ENCODE measurements at places on chromosomes 5 and 9.

- no peak for DNase-seq
Measured at GRCh38 chr9:32525709-32526030, 326 bp downstream of the RIGI start.

GRCh38 chr5:146079695-146080373 lies 25.5 kb downstream of the PLAC8L1 start:
- DNase-seq, result no peak

DNA sequence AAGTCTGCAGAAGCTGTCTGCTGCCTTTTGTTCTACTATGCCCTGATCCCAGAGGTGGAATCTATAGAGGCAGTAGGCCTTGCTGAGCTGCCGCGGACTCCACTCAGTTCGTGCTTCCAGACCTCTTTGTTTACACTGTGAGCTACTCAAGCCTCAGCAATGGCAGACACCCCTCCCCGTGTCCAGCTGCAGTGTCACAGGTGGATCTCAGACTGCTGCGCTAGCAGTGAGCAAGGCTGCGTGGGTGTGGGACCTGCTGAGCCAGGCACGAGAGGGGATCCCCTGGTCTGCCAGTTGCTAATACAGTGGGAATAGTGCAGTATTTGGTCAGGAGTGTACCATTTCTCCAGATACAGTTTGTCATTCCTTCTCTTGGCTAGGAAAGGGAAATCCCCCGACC lies 99.6 kb downstream of the SLCO4C1 start:
- no peak for DNase-seq

DNA sequence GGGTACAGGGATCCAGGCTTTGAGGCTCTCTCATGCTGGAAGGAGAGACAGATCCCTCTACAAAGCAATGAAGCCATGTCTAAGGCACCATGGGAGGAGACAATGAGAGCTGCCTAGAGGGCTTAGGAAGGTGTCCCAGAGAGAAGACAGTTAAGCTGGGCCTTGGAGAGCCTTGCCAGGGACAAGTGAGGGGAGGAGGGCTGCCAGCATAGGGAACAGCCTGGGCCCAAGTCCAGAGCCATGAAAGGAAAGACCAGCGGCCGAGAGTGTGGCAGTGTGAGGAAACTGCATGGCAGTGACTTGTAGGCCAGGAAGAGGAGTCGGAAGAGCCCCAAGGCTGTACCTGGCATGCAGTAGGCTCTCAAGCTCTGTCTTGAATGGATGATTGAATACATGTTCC lies 88.5 kb downstream of the PSD2 start:
- DNase-seq, result peak; percentile 7

- no peak for DNase-seq
Measured at GRCh38 chr9:111076042-111076441, 37.8 kb upstream of the LPAR1 start.

- DNase-seq, result no peak
Measured at GRCh38 chr5:111075520-111075919, 4.0 kb downstream of the TSLP start.

DNA sequence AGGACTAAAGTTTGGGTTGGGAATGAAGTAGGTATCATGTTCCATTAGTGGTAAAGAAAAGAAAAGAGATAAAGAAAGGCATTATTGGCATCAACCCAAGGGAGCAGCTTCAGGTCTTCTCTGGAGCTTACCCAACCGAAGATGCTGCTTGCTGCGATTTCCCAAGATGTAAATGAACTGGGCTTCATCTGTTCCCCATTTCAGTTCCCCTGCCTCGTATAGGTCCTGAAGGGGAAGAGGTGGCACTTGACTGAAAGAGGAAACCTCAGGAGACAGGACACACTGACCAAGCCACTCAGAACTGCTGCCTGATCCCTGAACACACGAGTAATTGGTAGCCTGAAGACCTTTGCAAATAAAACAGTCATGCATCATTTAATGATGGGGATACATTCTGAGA lies 24.6 kb downstream of the ANXA6 start:
- no peak for DNase-seq

DNA sequence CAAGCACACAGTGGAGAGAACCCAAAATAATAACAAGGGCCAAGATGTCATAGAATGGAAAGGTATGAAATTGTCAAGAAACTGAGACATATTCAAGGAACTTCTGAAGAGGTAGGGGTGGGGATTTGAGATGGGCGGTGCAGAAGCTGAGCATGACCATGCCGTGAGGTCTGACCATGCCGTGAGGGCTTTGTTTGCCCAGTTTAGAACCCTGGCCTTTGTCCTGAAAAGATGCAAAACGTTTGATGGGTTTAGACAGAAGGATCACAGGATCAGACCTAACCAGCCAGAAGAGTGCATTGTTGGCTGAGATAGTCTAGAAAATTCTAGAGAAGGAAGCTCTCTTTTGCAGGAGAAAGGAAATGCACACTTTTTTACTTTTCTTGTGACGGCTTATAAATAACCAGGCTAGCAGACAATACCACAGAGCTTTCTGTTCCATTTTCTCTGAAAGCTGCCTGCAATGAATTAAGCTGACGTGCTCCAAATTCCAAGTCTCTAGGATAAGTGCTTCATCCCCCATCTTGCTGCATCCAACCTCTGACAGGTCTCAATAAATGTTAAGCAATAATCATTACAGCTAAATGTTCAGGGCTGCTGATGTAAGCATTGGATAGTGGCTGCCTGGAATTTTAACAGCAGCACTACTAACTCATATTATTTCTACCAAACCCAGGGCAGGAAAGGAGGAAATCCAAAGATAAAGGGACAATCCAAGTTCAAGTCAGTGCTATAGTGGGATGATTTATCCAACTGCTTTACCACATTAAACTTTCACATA lies 110.9 kb upstream of the IL6ST start:
- DNase-seq, result no peak

DNA sequence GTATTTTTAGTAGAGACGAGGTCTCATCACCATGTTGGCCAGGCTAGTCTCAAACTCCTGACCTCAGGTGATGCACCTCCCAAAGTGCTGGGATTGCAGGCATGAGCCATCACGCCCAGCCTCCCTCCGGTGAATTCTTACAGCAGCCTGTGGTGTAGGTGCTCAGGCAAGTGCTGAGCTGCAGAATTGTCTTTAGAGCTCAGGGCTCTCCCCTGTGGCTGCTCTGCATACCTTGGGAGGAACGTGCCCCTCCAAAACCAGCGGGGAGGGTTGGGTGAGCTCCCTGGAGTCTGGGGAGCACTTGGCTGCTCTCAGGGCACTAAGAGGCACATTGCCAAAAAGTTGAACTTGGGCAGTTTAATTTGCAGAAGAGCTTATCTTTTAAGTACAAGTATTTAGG lies 29.4 kb downstream of the SECISBP2 start:
- DNase-seq, result no peak

DNA sequence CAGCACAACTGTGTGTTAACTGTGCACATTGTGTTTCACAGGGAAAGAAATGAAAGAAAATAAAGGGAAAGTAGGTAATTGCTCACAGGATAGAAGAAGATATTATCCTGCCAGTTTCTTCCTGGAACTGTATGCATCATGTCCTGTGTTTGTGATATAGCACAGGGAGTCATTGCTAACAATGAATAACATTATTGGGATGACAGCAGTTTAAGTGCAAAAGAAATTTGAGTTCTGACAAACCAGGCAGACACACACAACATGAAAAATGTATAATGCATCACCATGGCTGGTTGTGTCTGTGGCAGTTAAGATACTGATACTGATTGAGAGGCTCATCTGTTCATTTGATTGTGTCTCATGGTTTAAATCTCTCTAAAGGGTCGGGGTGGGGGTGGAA lies 145.4 kb downstream of the SPATA31D1 start:
- DNase-seq, result no peak

DNA sequence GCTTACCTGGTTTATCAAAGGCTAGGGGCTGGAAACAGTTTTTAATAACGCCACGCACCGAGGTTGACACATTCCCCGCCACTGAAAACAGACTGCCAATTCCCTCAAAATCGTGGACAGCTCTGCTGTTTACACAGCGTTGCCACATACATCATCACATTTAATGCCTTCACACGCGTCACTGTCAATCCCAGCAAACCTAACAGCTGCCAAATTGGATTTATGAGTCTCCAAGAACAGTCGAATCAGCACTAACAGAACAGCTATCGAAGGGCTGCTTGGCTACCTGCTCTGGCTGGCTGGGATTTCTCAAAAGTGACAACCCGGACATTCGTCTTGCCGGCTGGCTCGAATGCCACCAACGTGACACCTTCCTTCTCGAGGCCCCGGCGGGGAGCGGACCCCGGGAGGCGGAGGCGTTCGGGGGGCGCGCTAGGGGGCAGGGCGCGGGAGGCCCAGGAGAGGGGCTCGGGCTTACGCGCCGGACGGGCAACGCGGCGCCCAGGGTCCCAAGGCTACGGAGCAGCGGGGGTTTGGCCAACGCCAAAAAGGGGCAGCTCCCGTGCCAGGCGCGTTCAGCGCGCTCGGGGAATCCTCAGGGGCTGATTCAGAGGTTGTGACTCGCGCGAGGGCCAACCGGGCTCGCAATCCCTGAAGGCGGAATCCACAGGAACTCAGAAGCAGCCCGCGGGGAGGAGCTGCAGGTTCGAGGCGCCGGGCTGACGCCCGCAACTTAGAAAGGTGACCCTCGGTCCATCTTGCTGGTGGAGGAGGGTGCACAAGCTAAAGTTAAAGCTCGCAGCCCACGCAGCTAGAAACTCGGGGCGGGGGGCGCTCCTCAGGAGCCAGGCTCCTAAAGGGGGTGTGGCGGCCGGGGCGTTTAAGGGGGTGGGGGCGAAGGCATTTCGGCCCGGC lies 1.2 kb downstream of the CDC14B start:
- peak; percentile 19 for DNase-seq

GRCh38 chr5:21452449-21452848 lies 1400.7 kb downstream of the CDH12 start:
- no peak for DNase-seq

DNA sequence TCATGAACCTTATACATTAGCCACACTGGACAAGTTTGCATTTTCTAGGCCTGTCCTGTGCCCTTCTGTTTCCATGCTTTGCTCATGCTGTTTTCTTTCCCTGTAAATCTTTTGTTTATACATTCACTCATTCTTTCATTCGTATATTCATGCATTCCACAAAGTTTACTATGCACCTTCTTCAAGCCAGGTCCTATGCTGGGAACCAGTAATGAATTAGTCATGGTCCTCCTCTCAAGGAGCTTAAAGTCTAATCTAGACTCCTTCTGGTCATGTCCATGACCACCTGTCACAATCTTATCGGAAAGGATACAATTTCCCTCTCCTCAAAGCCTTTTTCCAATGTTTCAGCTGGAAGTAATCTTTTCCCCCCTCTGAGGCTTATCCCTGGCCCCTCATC lies 9.1 kb upstream of the XPA start:
- DNase-seq, result no peak

GRCh38 chr5:123182072-123182471 lies 93.0 kb downstream of the PRDM6 start:
- no peak for DNase-seq

- DNase-seq, result no peak
Measured at GRCh38 chr9:82991671-82992070, 71.3 kb downstream of the RASEF start.

GRCh38 chr5:97529354-97529985 lies 346.4 kb upstream of the RIOK2 start:
- DNase-seq, result no peak

GRCh38 chr5:54829676-54830535 lies 155.5 kb downstream of the ESM1 start:
- no peak for DNase-seq

DNA sequence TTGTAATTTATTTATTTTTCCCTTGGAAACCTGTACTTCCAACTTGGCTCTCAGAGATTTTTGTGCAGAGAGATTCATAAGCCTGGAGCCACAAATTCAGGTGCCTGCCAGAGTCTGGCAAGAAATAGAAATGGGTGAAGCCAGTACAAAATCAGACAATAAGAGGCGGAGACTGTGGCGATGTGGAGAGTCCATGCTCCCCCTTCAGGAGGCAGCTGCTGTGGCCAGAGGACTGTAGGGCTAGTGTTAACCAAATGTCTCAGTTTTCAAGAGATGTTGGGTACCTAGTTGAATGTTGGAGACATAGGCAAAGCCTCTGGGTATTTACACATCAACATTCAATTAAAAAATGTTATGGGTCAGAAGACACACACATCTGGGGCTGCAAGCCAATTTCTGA lies 208.6 kb downstream of the PSAT1 start:
- DNase-seq, result no peak

- no peak for DNase-seq
Measured at GRCh38 chr5:31049936-31050704, 143.4 kb upstream of the CDH6 start.

DNA sequence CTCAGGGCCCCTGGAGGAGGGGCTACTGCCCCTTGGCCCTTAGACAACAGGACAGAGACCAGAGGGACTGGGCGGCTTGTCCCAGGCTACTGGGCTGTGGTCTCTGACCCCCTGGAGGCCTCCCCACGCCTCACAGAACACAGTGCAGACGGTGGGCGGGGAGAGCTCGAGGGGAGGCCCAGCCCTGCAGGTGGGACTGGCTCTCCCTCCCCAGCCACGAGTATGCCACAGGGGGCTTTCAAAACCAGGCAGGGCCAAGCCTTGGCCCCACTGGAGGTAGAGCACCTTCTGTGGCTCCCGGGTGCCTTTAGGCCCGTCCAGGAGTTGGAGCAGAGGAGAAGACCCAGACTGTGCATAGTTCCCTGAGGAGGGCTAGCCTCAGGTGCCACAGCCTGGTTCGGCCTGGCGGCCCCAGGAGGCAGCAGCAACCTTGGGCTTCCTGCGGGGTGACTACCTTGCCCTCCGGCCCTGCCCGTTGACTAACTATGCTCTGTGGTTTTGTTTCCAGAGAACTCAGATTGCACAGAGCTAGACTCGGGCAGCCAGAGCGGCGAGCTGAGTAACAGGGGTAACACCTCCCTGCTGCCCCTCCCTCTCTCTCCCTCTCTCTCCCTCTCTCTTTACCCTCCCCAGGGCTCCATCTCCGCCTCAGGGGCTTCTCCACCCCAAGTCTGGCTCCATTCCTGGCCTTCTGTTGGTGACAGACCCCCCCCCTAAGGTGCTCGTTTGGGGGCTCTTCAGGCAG lies 15.5 kb downstream of the CARD19 start:
- DNase-seq, result no peak

GRCh38 chr5:54753034-54753433 lies 232.4 kb downstream of the ESM1 start:
- DNase-seq, result no peak

Measured in nucleus accumbens (tissue), 56 donors.